NCI-H510A treated with DMSO at 0.1 percent for 48 hours (cell line): ENCODE measurements at places on chromosomes 2 and 18.

DNA sequence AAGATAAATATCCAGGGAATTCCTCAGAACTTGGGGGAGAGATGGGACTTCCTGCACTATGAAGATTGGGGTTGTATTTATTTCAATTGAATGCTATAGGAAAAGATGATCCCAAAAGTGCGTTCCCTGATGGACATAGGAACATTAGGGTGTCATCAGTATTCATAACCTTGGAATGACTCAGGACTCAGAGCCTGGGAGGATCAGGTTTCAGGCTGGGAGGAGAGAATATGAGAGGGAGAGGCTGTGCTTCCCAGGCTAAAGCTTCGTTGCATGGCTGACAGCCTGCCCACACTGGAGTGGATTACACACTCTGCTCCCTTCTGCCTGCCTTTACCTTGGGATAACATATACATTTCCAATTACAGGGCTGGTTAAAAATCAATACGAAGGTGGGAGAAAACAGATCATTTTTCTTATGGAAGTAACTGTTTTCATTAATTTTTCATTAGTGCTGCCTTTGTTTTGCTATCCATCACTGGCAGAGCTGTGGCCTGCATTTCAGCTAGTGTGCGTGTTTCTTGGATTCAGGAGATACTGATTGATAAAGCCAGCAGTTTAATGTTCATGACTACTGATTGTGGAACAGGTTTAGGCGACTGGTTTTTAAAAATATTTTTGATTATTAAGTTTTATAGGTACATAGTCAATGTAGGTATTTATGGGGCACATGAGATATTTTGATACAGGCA, 118.7 kb downstream of the KCTD1 start:
- DNase-seq = peak; percentile 43

DNA sequence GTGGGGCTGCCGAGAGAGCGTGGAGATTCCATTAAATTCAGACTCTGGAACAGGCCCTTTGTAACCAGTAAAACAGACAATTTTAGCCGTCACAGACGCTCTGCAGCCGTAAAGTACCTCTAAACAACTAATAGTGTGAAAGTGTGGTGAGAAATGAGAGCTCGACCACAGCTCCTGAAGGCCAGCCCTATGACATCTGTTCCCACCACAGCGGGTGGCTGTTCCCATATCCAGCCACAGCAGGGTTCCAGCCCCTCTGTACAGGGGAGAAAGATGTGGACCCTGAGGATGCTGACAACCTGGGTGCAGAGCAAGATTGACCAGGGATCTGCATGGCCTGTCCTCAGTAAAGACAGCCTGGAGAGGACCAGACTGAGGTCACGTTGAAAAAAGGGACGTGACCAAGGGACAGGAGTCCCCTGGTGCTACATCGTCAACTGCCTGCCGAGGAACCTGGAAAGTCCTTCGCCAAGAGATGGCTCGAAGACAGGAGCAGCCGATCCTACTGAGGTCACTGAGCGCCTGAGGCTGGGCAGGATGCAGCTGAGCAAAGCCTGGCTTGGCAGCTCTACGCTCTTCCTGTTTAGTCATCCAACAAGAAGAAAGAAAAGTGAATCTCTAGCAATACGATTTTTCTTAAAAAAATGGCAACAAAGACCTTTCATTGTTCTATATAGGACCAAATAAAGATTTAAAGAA, 831.7 kb downstream of the RNF144A start:
- no peak for DNase-seq

- DNase-seq = no peak
These were observed 128.7 kb downstream of the TXNL1 start for GRCh38 chr18:56509656-56510055.

- no peak for DNase-seq
These were observed 63.1 kb downstream of the FAM171B start for GRCh38 chr2:186757009-186757408.

DNA sequence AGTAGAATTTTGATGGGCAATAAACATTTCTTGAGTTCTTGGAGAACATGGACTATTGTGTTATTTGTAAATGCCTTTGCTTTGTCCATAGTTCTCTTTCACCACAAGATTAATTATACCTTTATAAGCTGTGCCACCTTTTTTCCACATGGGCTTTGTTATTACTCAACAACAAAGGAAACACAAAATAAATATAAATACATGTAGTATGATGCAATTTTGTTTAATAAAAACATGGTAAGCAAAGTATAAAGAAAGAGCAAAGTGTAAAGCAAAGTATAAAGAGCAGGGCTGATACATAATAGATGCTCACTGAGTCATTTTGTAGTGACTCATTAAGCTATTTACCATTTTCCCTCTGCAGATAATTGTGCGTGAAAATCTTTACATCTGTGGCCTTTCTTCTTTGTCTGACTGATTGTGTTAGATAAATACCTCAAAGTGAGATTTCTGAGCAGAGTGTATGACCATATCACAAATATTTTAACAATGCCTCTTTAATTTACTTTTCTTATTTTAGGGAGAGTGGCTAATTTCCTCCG, 80.9 kb downstream of the CERS6 start:
- DNase-seq = no peak

DNA sequence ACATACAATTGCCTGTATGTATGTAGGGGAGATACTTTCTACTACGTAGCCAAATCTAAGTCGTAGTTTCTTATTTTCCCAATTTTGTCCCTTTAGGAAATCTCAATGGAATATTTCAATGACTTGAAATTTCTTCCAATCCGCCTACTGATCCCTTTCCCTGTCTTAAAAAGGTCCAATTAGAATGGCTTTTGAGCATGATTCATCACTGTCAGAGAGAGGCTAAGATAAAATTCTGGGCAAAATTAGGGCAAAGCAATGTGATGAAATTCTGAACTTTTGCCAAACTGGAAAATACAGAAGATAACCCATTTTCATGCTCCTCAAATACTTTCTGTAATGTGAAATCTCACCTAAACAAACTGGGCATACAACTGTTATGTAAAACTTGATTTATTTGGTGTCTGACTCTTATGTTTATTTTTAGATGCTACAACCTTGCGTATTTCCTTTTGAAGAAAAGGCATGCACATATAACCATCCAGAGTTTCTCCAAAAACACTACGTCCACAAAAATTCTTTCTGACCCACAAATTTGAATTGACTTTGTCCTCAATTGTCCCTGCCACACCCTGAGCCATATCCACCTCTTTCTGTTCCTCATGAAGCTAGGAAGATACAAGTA, 147.1 kb downstream of the IKZF2 start:
- no peak for DNase-seq

DNA sequence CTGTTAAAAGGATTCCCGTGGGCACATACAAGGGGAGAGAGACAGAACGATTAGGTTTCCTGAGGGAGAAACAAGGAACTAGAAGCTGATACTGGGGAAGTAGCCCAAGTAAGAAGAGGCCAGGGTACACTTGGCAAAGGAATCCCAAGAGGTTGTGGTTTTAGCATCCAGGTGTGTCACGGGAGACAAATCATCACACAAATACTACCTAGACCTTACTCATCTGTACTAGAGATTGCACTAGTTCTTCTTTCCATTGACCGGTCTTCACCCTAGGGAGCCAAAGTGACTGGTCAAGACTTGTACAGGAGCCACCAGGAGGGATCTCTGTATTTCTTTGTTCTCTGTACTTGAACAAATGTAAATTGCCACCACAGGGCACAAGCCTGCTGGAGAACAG, 14.2 kb upstream of the NR4A2 start:
- no peak for DNase-seq

DNA sequence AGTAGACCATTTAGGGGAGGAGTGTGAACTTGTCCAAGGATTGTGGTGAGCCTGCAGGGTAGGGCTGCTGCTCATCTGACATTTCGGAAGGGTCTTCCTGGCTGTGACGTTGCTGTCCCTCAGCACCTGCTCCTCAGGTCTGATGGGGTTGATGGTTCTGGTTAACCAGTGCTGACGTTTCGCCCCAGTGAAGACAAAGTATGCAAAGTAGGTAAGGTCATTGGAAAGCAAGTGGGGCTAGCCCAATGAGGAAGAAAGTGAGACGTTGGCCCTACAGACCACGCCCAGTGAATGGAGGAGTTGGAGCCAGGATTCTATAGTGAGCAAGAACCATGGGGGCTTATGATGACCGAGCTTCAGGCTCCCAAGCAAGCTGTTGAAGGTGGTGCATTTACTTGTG, 33.4 kb upstream of the ZNF396 start:
- no peak for DNase-seq

- no peak for DNase-seq
These were observed 79.3 kb downstream of the SDC1 start for GRCh38 chr2:20145497-20146193.

DNA sequence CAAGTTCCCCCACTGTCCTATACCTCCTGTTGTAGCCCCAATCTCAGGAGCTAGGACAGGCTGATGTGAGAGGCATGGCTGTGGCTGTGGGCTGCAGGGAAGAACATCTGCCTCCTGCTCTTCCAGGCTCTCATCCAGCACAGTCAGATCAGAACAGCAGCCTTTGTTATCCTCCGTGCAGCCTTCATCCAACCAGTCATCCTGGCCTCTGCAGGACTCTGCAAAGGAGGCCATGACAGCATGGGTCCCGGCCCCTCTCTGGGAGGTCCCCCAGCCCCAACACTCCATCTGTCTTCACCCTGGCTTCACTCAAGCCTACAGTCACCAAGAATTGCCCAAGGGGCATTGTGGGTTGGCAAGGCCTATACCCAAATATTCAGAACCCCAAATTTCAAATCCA, 223.2 kb upstream of the COPS8 start:
- no peak for DNase-seq

DNA sequence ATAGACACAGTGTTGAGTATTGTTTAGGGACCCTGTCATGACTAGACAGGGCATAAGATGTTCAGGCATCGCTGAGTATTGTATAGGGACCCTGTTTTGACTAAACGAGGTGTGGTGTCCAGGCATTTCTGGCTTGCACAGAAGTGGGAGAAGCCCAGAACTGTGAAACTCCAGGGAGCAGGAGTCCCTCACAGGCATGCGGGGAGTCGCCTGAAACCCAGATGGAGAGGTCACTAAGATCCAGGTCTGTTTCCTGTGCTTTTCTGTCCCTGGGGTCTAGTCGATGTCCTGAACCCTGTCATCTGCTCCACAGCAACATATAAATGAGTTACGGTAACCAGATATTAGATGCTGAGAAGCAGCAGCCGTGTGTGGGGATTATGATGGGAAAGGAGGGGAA, 469.0 kb upstream of the SALL3 start:
- no peak for DNase-seq

- DNase-seq = no peak
These were observed 8.6 kb downstream of the LYPD6B start for GRCh38 chr2:149047118-149047517.

DNA sequence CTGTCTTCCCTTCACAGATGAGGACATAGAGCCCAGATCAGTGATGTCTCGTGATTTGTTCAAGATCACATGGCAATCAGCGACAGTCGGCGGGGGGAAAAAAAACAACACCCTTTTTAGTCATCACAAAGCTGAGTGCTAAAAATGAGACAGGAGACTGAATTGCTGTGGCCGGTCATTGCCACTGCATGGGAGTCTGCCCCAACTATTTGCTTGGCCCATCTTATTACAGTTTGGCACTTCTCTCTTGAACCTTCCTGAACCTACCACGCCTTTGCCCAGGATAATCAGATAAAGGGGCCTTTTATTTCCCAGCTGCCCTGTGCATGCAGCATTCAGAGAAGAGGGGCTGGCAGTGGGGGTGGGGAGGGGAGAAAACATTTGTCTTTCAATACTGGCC, 42.7 kb downstream of the SETBP1 start:
- DNase-seq = no peak

DNA sequence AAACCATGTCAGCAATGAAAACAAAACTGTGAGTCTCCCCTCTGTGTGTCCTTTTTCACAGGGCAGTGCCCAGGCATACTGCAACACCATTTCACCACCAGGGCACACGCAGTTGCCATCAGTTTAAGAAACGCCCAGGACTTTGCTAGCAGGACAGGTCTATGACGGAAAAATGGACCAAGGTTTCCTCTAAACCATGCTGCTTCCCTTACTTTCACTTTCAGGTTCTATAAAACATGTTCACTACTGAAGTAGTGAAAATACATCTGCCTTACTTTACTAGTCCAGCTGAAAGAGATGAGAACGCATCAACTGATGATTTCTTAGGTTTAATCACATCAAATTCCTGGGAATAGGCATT, 110.5 kb downstream of the TCF4 start:
- DNase-seq = no peak
